ENCODE measurements at places on chromosomes 7 and 10.

DNA sequence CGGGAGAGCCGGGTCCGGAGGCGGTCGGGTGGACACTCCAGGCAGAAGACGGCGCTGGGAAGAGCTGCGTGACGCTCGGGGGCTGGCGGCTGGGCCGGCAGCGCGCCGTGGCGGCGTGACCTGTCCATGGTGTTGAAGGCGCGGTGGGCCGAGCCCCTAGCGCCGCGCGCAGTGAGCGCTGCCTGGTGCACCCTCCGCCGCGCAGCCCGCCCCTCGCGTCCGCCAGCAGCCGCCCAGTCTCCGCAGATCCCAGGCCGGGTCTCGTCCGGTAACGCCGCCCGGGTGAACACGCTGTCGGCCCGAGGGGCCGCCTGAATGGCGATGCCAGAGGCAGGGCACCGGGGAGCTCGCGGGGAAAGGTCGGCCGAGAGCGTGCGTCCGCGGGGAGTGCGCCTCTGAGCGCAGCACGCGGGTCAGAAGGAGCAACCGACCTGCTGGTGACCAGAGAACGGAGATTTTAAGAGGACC lies 657 bp upstream of the TMEM178B start:
- peak; percentile 64 for DNase-seq

DNA sequence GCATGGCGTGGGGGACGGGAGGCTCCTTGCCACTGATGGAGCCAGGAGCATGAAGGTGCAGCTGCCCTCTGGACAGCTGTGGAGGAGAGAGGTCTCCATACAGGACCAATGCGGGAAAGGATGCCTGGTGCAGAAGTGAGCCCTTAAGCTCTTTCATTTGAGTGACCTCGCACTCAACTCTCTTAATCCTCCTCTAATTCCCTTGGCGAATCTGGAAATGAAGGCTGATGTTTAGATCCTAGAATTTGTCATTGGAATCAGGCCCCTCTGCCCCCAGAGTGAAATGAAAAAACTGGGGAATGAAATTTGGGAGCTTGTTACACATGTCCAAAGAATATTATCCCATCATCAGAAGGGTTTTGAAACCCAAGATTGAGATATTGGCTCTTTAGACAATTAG lies 639.5 kb downstream of the LRMDA start:
- DNase-seq = no peak

- peak; percentile 89 for DNase-seq
These were observed 17.3 kb upstream of the NRBF2 start for GRCh38 chr10:63115732-63116383.

DNA sequence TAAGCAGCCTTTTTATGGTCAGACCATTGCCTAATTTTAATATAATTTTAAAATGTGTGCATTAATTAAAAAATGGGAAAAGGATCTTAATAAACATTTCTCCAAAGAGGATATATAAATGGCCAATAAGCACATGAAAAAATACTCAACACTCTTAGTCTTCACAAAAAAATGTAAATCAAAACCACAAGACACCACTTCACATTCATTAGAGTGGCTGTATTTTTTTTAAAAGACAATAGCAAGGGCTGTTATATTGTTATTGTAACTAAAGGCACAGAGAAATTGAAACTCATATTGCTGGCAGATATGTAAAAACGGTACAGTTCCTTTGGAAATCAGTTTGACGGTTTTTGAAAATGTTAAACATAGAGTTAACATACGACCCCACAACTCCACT lies 3.2 kb upstream of the CROT start:
- no peak for DNase-seq

DNA sequence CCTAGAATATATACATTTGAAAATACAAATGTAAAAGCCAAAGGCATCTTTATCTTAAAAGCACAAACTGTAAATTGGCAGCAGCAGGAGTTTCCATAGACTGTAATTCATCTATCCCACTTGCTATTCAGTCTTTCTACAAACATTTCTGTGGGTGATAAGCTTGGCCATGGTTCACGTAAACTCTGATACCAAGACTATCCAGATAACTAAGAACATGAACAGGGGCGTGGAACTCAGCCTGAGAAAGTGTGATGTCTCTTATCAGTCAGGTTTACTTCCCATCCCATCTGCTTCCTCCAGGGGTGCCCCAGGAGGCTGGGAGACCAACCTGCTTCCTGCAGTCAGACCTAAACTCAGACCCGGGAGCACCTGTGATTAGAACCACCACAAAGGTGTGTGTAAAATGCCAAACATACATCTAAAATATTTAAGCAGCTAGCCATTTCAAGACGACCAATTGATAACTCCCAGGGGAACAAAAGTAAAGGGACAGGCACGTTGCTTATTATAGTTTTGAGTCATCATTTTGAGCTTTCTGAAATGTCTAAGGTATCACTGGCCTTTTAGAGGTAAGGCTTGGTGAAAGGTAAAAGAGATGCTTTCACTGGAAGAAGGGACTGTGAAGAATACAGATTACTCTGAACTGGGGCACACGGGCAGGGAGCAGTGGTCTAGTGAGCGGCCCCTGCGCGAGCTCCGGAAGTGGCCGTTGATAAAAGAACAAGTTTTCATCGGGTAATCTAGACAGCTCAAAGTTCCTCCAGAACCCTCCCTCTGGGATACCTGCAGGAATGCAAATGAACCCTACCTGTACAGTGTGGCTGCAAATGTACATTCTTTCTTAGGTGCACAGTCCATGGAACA lies 51.5 kb downstream of the RSU1 start:
- no peak for DNase-seq

GRCh38 chr10:114172776-114173602 lies 1.0 kb downstream of the CCDC186 start:
- DNase-seq = no peak

GRCh38 chr7:68245688-68246087 lies 1249.1 kb downstream of the TYW1 start:
- DNase-seq = no peak

- no peak for DNase-seq
These were observed 41.1 kb upstream of the CABCOCO1 start for GRCh38 chr10:61621605-61622051.

GRCh38 chr7:27173956-27174873 lies at the start of gene HOXA10:
Gene HOXA10, minus strand, starts transcription at chr7:27174320. Its CDS starts 14 bp downstream, at chr7:27174306.
- DNase-seq = peak; percentile 93

- DNase-seq = no peak
These were observed 398.9 kb downstream of the PTPRN2 start for GRCh38 chr7:158188676-158189075.

GRCh38 chr7:140867467-140868462 lies 57.0 kb downstream of the BRAF start:
- no peak for DNase-seq

DNA sequence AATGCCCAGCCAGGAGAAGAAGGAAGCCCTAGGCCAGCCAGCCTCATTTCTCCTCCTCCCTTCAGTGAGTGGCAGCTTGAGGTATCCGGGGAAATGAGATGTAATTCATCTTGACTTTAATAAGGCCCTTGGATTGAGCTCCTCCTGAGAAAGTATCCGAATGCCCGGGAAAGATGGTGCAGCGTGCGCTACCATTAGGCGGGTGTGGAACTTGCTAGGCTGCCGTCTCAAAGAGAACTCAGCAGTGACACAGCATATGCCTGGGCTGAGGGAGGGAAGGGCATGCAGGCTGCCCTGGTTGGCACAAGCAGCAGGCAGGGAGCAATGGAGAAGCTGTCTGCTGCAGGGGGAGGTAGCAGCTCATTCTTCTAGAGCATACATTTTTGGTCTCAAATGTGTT lies 659.8 kb upstream of the FOXK1 start:
- DNase-seq = no peak

DNA sequence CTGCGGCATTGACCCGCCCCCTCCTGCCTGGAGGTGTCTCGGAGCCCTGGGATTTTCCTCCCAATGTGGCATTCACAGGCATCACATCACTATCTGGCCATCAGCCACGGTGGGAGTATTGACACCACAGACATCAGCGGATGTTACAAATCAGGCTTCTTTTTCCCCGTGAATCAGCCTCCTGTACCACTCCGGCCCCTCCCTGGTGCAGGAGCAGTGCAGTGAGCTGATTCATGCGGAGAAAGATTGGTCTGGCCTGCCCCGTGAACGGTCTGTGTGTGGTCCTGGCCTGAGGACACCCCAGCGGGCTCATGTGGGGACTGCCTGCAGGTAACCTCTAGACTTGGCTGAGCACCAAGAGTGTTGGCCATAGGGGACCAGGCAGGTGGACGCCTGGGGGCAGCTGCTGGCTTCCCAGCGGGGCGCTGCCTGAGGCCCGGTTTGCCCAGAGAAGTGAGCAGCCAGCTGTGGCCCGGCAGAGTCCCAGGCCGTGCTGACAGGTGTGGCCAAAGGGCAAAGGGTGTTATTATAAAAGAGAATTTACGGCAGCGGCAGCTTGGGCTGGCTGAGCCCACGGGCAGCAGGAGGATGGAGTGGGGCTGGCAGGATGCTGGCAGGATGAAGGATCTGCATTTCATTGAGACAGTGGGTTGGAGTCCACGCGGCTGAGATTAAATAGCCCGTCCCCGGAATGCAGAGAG lies 32.1 kb upstream of the GNA12 start:
- peak; percentile 31 for DNase-seq

- no peak for DNase-seq
These were observed 1080.9 kb downstream of the SORCS1 start for GRCh38 chr10:106083572-106083971.

DNA sequence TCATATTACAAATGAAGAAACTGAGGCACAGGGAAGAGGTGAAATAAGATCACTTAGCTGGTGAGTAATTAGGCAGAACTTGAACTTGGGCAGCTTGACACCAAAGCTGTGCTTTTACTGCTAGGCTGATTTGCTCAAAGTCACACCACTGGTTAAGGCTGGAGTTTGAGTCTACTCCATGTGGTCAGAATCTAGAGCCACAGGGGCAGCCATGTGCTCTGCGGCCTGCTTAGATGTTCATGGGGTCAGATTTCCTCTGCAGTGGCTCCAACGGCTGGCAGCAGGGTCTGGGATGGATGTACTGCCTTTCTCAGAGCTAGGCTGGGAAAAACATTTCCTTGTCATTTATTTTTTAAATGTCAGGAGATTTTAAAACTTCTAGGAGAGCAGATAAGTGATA lies 417.5 kb downstream of the KCNMA1 start:
- DNase-seq = no peak

- no peak for DNase-seq
These were observed 84.0 kb upstream of the ANLN start for GRCh38 chr7:36305648-36306047.

GRCh38 chr7:41579961-41580935 lies 122.6 kb downstream of the INHBA start:
- DNase-seq = peak; percentile 88

GRCh38 chr7:20374399-20374798 lies 43.7 kb downstream of the ITGB8 start:
- DNase-seq = no peak

DNA sequence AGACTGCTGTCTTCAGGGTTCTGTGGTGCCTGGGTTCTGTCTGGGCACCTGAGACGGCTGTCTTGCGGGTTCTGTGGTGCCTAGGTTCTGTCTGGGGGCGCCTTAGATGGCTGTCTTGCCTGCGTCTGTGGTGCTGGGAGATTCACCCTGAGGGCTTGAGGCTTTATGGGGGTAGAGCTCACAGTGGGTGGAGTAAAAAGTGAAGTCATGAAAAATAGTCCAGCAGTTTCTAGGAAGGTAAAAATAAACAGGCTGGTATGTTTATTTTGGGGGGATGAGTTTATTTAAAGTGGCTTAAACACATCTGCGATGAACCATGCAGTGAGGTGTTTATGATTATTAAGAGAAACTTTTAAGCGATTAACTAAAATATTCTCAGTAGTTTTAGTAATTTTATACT lies 64.2 kb downstream of the NKX6-2 start:
- DNase-seq = peak; percentile 50

GRCh38 chr7:100894860-100895700 lies 608 bp downstream of the ACHE start:
- peak; percentile 47 for DNase-seq

GRCh38 chr7:107384025-107384424 lies 85.8 kb upstream of the GPR22 start:
- no peak for DNase-seq

DNA sequence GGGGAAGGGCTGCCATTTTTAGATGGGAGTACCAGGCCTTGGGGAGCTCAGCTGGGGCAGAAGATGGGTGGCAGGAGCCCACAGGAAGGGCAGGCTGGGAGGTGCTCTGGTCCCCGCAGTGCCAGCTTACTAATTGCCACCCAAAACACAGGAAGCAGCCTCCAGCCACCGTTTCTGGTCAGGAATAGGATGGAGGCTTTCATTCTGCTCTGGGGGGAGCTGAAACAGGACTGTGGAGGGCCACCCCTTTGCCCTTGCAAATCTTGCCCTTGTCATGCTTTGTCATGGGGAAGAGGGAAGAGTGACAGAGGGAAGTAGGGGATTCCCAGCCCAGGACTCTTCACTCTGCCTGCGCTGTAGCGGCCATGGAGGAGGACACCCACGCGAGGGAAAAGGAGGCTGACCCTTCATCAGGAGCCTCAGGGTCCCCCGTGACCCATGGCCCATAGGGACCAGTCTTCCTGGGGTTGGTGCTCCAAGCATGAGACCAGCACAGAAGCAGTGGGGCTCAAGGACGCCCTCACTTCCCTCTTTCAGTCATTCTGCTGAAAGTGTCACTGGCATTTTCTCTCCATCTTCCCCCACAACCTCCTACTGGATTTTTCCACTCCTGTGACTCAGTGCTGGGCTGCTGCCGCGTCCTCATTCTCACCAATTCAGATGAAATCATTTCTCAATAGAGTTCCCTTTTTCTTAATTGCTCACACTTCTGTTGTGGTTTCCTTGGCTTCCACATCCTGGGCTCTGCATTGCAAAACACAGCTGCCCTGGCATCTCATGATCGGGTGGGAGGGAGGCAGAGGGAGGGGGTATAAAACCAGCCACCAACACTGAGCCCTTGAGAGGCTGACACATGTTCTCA lies 61.9 kb downstream of the MKI67 start:
- peak; percentile 46 for DNase-seq

- no peak for DNase-seq
These were observed 79.8 kb downstream of the RALA start for GRCh38 chr7:39703144-39703543.

GRCh38 chr10:62010366-62010765 lies 108.9 kb downstream of the ARID5B start:
- no peak for DNase-seq

GRCh38 chr10:94496010-94496409 lies 49.6 kb upstream of the HELLS start:
- DNase-seq = no peak

DNA sequence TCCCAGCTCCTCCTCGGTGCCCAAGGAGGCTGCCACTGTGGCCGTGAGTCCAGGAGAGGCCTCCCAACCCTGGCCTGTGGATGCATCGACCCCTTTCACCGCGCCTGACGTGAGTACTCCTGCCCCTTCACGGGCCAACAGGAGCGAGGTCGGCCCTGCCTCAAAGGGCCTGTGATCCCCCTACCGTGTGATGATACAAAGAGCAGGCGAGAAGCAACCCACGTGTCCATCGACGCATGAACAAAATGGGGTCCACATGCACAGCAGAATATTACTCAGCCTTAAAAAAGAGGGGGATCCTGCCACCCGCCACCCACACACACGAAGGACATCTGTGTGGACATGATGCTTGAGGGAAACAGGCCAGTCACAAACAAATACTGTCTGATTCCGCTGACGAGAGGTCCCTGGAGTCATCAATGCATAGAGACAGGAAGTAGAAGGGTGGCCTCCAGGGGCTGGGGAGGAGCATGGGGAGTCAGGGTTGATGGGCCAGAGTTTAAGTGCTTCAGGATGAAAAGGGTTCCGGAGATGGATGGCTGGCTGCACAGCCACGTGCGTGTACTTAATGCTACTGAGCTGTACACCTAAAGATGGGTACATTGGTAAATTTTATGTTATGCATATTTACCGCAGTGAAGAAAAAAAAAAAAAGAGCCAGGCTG lies 151.9 kb downstream of the PRKAG2 start:
- DNase-seq = no peak

- DNase-seq = peak; percentile 81
These were observed 72.4 kb downstream of the ABCC2 start for GRCh38 chr10:99854860-99855259.

- DNase-seq = no peak
These were observed 18.8 kb upstream of the GNA12 start for GRCh38 chr7:2862831-2863361.

Measured in foreskin fibroblast (primary cell).